Fibroblast of villous mesenchyme (primary cell): ENCODE measurements at places on chromosomes 5 and 9.

GRCh38 chr5:33409435-33410170, 31.2 kb upstream of the TARS1 start:
- peak; percentile 93 for DNase-seq

DNA sequence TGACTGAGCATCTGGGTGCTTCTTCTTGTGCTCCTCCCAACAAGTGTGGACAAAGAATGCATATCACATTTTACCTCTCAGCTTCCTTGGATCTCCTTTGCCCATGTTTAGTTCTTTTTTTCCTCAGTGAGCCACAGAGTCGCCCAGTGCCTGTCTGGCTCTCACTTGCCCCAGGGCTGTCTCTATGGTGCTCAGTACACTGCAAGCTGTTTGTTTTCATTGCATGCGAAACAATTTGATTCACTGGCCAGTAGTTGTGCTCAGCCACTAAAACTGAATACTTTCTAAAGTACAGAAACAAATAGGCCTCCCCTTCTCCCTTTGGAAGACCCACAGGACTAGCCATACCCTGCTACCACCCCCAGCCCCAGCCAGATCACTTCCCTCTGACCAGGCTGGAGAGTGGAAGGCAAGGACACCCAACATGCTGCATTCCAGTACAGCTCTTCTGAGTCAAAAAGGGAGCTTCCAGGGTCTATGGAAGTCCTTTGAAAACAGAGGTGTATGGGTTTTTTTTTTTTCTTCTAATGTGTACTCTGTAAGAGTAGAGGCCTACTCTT, 3.8 kb downstream of the LHFPL2 start:
- DNase-seq, result no peak

DNA sequence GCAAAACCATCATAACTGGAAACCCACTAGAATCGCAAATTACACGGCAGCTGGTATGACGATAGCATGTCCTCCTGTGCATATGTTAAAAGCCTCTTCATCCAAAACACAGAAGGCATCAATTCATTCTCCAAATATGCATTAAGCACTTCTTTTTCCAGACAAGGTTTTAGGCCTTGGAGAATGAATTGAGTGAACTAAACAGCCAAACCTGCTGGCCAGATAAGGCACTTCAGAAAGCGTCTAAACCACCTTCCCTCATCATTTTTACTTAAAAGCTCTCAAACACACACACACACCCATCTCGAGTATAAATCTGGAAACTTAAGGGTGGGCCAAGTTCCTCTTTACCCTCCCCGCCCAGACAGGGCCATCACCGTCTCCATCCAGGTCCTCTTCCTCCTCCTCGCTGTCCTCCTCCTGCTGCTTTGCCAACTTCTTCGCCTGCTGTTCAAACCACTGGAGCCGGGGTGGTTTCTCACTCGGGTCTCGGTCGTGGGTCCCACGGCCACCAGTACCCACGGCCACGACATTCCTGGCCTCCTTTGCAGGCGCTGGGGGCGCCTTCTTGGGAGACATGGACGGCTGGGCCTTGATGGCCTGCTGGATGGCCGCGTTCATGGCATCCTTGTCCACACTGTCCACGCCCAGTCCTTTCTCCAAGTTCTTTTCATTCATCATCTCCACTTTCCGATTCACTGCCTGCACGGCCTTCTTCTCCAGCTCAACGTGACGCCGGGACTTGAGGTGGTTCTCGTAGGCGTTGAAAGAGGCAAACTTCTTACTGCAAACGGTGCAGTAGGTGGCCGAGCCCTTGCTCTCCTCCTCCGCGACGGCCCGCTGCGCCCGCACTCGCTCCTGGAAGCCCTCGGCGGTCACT, 696 bp downstream of the ZNF622 start:
- DNase-seq, result no peak

GRCh38 chr9:94084314-94084713, at the start of gene PTPDC1:
Gene PTPDC1, plus strand, starts transcription at chr9:94084464. Its CDS starts 67 bp downstream, at chr9:94084531.
- DNase-seq, result peak; percentile 78

DNA sequence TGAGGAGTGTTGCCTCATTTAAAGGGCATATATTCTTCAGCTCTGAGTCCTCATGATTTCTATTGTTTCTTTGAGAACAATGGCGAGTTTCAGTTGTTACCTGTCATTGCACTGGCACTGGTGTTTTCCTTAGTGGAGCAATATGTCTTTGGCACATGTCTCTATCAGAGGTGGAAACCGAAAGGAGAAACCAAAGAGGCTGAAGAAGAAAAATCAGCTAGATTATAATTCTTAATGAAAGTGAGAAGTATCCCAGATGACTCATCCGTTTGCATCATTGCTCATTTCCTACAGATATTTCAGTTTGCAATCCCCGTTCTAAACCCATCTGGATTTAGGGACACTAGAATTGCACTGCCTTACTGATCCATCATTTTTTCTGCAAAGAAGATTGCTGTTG, 324.6 kb downstream of the TMEM232 start:
- DNase-seq, result peak; percentile 47

- peak; percentile 92 for DNase-seq
Measured at GRCh38 chr5:109468737-109469420, 59.1 kb upstream of the PJA2 start.

DNA sequence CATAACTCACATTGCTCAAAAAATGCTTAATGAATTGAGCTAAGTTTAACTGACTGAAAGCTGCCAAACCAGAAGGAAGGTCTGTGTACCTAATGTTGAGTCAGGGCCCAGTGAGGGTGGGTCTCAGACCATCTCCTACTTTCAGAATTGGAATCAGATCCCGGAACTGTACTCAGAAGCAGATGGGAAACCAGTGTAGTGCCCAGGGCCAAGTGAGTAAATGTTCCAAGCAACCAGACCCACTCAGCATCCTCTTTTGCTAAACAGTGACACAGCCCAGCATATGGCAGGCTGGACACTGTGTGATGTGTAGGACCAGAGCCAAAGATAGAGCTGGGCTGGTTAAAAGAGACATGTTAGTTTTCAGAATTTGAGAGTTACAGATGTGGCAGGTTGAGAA, 94.1 kb downstream of the PLCXD3 start:
- DNase-seq, result no peak

DNA sequence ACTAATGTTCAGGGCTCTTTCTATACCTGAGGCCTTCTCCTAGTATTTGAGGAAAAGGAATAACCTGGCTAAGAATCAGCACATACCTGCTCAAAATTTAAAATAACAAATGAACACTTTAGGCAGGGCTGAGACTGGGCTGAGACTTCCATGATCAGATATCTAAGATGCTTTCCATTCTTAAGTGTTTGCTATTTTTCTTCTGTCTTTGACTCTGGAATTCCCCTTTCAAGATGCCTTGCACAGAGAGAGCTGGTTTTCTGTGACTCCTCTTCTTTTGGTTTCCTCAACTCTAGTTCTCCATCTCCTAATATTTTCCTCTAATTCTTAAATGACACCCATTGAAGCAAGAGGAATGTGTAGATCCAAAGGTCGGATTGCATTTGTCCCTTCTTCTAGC, 61.1 kb downstream of the DPYSL3 start:
- peak; percentile 18 for DNase-seq

DNA sequence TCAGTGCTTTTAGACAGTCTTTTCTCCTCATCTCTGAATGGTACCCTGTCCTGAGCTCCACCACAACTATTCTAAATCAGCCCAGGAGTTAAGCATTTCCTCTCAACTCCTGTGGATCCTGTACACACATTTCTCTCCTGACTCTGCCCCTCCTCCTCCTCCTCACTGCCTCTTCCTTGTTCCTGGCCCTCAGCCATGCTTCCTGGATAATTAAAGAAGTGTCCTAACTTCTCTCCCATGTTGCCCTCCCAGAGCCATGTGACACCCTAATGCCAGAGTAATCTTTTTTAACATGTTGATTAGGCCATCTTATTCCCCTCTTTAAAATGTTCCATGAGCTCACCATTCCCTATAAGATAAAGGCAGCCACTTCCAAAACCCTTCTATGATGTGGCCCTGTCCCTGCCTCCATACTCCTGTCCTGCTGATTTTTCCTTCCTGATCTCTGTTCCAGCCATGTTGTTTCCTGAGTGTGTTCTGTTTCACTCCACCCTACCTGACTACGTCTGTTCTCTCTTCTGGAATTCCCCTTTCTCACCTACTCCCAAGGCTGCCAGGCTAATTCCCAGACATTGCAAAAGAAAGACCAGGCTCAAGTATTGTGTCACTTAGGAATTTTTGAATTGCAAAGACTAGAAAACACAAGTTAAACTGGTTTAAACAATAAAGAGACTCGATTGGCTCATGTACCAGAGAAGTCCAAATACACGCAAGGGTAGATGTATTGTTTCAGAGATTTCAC, 295.2 kb downstream of the MAST4 start:
- peak; percentile 16 for DNase-seq

GRCh38 chr5:167415779-167416746, 875.4 kb upstream of the WWC1 start:
- no peak for DNase-seq

DNA sequence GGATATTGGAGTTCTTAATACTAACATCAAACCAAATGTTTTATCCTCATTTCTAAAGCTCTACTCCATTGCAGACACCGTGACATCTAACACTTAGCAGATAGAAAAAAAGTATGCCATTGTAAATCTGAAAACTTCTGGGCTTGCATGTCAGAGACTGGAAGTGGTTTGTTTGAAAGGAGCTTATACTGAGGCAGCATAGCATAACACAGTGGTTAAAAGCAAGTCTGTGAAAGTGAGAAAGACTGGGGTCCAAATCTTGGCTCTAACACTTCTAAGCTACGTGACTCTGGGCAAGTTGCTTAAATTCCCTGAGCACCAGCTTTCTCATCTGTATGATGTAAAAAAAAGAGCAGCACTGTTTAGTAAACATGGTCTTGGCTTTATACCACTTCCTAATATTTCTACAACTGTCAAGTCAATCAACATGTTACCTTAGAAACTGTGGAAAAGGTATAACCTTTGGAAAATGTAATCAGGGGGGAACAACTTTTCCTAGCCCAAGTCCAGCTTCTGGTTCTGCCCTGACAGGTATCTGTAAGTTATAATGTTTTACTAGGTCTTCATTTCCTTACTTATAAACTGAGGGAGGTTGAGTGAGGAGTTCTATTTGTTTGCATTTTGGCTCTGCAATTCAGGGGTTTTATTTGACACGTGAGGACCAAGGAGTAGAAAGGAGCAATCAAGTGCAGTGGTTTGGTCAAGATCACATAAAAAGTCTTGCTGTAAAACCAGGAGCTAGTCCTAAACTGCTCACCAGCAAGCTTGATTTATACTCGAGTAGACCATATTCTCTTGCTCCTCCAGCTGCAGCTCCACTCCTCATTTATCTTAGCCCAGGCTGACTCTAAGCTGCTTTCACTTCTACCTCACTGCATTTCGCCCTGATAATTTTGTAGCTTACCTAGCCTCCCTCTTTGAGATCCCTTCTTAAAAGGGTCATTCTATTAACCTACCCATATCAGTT, 541.0 kb downstream of the RAB3C start:
- peak; percentile 70 for DNase-seq

DNA sequence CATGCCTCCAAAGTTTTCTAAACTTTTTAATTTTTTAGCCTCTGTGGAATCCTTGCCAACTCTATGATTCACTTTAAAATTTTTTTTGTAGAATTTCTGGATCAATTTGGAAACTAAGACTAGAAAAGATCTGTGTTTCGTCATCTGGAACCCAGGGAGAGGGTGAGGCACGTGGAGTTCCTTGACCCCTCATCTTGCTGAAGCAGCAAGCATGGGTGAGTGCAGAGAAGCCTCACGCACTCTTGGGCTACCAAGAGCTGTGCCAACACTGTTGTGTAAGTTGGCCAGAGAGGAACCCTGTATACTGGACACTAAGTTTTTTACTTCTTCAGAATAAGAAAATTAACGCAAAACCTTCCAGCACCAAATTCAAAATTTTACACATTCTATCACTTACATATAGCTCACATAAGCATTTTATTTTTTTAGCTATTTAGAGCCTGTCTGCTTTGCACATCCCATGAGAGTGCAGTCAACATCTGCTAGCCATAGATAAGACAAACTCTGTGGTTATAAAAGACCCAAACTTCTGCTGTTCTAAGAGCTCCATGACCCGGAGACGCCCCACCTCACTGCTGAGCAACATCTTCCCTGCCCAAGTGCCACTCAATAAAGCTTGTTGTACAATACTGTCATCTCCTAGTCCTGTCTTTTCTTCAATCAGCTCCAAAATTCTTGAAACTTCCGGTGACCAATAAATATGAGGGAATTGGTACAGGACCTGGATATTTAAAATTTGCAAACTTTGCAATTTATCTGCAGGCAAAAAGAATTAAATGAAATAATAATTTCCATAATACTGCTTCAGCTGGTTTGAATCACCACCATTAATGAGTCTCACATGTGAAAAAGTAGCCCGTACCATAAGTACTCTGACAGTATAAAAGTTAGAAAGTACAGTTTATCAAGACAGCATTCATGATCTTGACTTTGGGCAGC, 69.7 kb upstream of the ADCY2 start:
- DNase-seq, result no peak

DNA sequence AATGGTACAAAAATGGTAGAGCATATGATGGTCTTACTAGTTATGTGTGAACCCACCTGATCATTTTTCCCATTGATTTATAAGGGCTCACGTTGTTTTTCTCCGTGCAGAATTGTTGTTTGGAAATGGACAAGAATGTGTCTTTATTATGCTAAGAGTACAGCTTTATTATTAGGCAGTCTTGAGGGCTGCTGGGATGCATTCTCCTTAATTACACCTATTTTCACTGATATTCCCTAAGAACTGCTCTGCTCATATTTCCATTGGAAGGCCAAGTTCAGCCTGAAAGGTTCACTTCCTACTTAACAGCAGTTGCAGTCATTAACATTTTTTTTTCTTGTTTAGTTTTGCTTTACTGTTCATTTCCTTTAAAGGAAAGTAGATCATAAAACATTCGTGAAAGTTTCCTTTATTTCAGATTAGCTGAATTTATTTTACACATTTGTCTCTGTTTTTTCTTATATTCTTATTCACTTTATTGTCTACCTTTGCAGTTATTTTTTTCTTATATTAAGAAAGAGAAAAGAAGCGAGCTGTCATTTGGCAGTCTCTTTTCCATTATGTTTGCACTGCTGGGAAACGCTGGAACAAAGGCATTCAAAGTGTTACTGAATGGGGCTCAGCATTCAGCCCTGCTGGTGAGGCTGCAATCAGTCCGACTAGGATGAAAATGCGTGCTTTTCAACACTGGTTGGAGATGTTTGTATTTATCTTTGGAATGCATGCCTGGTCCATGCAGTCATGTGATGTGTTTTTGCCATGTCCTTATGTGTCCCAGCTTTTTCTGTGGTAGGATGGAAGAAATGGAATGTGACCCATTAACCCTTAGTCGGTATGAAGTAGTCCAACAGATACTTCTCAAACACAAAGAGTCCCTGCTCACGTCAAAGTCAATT, 602.7 kb upstream of the ZNF608 start:
- DNase-seq, result peak; percentile 67

- no peak for DNase-seq
Measured at GRCh38 chr9:7967851-7968250, 168.3 kb upstream of the DMAC1 start.

DNA sequence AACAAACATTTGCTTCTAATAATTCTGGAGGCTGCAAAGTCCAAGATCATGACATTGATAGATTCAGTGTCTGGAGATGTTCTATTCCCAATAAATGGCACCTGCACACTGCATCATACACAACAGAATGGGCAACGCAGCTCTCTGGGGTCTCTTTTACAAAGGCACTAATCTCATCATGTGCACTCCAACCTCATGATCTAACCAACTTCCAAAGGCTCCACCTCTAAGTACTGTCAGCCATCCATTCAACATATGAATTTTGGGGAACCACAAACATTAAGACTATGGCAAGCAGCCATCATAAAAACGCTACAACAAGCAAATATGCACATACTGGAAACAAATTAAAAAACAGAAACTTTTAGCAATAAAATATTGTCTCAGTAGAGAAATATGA, 121.1 kb downstream of the CYLC2 start:
- DNase-seq, result no peak
